ENCODE measurements at places on chromosomes 2 and 18. TPM values are rescaled to one million over a fixed set of nuclear protein-coding genes. Genes with fewer than 3 reads are reported as not detected.
A peak's percentile ranks its signal among the peaks of the same experiment; 100 is the strongest.

DNA sequence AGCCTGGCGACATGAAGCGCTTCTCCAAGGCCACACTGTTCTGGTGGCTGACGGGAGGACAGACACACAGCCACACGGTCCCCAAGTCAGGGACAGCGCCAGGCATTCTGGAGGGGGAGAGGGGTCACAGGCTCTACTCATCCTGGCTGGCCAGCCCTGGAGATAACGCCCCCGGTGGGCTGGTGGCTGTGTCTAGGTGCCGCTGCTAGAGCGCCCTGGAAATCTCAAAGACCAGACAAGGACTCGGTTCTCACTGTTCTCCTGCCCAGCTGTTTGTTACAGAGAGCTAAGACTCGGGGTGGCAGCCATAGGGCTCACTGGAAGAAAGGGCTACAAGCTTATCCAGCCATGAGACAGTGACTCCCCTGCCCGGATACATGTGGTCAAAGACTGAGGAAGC is 72.0 kb downstream of the KCNF1 start:
- no peak for ATAC-seq

The LYG2 gene
- total RNA-seq = not detected

The SCN3A gene
- 0.66 TPM for total RNA-seq

- ATAC-seq = no peak
Measured at GRCh38 chr2:104952976-104953375, 84.9 kb upstream of the MRPS9 start.

DNA sequence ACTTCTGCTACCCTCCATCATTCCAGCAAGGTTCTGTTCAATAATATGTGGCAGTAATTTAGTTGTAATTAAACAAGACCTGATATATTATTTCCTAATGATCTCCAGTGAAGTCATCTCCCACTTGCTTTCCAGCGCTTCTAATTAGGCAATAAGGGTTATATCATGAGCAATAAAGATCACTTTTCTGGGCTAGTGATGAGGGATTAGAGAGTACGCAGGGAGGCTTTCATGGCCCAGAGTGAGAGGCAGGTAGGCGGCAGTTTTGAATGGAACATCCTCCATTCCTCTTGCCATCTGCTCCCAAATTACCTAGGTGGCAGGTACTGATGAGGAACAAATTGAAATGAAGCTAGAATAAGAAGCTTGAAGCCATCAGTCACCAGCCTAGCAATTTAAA is 358.1 kb upstream of the SYT4 start:
- ATAC-seq = no peak

DNA sequence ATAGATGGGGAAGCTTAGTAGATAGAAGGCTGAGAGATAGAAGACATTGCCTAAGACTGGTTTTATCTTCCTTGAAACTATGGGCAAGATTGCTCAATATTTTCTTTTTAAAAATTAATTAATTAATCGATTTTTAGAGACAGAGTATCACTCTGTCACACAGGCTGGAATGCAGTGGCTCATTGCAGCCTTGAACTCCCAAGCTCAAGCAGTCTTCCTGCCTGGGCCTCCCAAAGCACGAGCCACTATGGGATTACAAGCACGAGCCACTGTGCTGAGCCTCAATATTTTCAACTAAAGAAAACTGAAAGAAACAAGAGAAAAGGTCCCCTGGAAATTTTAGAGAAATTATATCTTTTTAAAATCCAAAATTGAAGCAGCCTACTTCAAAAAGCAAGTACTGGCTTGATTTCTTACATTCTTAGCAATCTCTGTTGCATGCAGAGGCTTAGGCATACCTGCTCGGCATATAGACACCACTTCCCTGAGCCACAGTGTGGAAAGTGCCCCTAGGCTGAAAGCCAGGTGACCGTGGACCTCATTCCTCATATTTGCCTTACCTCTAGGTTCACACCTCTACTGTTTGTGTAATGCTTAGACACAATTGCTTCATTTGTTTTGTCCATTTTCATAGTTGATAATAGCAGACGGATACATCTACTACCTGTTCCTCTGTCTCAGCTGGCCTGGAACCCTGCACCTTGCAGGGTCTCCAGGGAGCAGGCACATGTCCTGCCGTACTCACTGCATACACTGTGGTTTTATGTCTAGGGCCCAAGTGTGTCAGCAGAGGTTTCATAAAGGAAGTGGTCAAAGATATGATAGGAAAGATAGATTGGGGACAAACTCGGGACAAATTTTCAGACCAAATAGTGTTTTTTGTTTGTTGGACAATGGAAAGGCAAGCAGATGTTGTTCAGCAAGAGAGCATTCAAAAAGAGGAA is 166.5 kb upstream of the ALPP start:
- no peak for ATAC-seq

DNA sequence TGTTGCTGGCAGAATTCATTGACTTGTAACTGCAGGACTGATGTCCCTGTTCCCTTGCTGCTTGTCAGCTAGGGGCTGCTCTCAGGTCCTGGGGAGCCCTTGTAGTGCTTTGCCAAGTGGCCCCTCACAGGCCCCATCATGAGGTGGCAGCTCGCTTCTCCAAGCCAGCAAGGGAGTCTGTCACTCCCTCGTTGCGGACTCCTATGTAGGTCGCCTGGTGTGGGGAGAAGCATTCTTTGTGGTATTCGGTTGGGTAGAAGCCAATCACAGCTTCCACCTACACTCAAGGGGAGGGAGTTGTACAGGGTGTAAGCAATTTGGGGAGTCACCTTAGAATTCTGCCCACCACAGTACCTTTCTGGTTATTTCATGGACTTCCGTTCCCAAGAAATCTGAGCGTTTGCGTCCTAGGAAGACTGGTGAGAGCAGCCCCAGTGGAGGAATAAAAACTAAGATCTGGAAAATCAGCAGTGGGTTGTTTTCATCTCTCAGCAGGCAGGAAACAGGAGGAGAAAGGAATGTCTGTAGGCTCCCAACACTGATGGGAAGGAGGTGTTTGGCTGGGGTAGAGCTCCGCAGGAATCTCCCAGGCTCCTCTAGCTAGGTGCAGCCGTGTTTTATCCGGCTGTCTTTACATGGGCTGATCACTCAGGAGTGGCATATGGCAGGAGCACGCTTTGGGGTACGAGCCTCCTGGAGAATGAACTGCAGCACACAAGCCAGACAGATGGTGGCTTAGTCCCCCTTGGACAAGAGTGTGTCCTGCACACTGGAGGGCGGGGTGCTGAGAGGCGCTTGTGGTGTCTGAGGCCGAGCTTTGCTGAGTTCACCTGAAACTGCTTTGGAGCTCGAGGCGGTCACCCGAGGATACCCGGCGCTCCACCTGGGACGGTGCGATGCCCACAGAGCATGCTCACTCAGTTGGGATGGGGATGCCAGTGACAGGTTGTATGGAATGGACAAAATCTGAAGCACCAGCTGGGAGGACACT is 58.3 kb downstream of the LDLRAD4 start:
- no peak for ATAC-seq

DNA sequence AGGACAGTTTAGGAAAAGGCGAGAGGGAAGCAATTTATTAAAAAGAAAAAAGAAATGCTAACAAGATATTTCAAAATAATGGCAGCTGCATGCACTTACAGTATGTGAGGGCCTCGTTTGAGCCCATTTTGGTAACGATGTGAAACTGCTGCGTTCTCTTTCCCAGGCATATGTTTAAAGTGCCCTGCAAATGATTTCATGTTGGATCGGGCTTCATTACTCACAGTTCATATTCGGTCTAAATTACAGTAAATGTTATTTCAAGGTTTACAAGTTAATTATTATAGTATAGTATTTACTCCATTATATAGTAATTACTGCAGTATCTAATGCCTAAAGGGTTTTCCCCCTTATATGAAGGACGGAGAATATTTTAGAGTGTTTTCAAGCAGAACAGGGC is 679.1 kb downstream of the BCL11A start:
- no peak for ATAC-seq

The COL4A3 gene
- 0.56 TPM for total RNA-seq

DNA sequence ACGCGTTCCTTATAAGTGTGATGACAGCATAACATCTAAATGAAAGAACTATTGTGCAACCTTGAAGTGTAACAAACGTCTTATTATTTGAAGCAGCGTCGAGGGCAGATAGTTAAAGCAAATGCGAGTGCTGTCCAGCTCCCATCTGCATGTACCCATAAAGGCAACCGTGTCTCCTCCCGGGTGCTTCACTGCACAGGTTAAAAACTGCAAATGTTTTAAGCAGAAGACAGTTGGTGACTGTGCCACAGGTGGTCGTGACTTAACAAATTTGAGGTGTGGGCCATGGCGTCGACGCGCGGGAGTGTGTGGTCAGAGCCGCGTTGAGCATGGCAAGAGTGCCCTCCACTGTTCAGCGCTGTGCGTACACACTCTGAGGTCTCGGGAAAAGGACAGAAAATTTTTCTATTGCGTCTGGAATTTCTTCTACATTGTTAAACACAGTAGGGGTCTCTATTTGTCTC is 6.4 kb downstream of the SALL3 start:
- peak; percentile 91 for ATAC-seq

DNA sequence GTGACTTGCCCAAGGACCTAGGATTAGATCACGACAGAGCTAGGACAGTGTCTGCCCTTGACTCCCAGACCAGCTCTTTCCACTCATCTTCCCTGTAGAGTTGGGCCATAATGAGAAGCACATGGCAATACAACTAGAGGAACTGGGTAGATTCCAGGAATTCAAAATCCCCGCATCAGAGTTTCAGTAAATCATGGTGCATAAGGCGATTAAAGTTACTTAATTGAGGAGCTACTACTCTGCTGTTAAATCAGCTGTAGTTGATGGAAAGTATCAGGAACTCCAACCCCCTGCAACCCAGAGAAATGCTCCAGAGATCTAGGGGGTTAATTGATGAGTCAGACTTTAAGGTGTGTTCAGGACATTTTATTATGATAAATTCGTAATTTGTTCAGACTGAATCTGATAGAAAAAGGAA is 5.7 kb downstream of the ANTXR1 start:
- ATAC-seq = no peak

DNA sequence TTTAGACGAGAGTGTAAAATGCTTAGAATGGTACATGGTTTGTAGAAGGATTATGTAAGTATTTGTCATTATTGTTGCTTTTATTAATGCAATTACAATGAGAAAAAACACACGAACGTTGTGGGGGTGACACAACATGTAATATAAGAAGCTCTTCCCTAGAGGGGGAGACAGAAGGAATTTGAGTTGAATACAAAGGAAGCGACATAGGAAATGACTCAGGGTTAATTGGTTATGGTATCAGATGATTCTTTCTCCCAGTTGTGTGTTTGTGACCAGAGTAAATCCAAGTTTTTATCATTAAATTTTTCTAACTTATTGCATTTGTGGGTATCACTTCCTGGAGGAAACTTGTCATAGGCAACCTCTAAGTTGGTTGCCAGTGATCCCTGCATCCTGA is 625.6 kb upstream of the CDH2 start:
- ATAC-seq = no peak

The LAMA1 gene
- 11.4 TPM for total RNA-seq

The IL18RAP gene
- not detected for total RNA-seq

- ATAC-seq = no peak
Measured at GRCh38 chr2:221410487-221410886, 161.6 kb downstream of the EPHA4 start.

The SLC9A2 gene
- total RNA-seq = 3.3 TPM

DNA sequence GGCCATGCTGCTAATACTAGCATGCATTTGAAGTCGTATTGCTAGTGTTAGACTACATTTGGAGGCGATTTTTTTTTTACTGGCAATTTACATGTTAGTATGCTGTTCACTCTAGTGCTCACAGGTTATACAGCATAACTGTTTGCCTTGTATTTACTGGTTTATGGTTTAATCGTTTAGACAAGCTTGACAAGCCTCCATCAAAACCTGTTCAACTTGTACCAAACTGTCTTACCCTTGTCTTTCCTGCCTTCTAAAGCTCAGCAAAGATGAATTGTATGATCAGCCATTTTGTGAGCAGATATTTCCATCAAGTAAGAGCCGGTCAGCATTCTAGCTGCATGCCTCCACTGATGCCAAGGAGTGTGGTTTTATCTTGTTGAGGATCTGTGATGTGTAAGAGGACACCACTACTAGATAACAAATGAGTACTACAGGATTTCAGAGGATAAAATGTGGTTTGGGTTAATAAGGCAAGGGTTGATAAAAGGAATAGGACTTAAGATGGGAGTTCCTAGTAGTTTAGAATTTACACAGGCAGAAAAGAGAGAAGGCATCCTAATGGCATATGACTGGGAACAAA is 68.4 kb upstream of the ITM2C start:
- ATAC-seq = no peak

DNA sequence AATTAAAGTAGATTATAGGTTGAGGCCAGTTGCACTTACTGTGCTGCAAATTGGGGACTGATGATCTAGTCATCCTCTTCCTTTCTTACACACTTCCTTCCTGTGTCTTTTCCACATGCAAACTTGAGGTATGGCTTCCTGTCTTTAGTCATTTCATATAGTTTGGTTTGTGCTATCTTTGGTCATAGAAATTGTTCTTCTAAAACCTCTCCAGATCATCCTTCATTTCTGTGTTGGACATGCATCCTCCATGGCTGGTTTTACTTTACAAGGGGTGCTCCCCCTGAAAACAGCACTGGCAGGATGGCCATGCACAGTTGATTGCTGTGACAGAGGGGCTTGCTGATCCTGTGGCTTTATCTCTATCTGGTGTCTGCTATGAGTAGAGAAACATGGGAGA is 36.5 kb downstream of the MGAT5 start:
- no peak for ATAC-seq

DNA sequence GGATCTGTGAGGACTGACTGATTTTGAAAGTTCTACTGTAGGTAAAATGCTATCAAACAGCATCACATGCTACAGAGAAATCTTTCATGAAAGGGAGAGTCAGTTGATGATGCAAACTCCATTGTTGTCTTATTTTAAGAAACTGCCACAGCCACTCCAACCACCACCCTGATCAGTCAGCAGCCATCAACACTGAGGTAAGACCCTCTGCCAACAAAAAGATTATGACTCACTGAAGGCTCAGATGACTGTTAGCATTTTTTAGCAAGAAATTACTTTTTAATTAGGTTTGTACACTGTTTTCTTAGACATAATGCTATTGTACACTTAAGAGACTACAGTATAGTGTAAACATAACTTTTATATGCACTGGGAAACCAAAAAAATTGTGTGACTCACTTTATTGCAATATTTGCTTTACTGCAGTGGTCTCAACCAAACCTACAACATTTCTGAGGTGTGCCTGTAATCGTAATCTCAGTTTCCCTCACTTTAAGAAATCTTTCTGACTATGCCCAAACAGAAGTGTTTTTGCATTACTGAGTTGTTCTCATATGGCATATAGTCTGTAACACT is 42.8 kb downstream of the METTL8 start:
- ATAC-seq = no peak

The UBXN2A gene
- 13.9 TPM for total RNA-seq

DNA sequence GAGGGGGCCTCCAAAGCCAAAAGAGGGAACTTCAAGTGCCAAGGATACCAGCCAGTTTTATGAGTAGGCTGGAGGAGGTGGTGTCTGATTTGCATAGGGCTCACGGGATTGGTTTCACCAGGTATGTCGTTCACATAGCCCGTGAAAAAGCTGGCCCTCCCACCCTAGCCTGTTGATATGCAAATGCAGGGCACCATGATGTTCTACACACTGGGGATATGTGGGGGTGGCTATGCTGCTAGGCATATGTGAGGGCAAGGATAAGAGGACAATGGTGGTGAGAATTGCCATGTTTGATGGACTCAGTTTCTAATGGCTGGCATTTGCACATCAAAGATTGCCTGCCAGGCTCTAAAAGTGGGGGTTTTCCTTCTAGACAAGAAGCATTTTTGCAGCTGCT is 378.6 kb downstream of the DPP10 start:
- ATAC-seq = no peak

The TGIF1 gene
- total RNA-seq = 69.6 TPM

- ATAC-seq = peak; percentile 69
Measured at GRCh38 chr2:230268606-230269243, 43.2 kb downstream of the SP140 start.

The PRADC1 gene
- 12.9 TPM for total RNA-seq

- ATAC-seq = no peak
Measured at GRCh38 chr2:189175869-189176433, 3.6 kb downstream of the COL5A2 start.

Data from motor neuron (in vitro differentiated cells).